CD4-positive, alpha-beta T cell treated with Interleukin-1 beta for 1 hour (primary cell): ENCODE measurements at places on chromosomes 6 and 20.
A peak's percentile ranks its signal among the peaks of the same experiment; 100 is the strongest.

DNA sequence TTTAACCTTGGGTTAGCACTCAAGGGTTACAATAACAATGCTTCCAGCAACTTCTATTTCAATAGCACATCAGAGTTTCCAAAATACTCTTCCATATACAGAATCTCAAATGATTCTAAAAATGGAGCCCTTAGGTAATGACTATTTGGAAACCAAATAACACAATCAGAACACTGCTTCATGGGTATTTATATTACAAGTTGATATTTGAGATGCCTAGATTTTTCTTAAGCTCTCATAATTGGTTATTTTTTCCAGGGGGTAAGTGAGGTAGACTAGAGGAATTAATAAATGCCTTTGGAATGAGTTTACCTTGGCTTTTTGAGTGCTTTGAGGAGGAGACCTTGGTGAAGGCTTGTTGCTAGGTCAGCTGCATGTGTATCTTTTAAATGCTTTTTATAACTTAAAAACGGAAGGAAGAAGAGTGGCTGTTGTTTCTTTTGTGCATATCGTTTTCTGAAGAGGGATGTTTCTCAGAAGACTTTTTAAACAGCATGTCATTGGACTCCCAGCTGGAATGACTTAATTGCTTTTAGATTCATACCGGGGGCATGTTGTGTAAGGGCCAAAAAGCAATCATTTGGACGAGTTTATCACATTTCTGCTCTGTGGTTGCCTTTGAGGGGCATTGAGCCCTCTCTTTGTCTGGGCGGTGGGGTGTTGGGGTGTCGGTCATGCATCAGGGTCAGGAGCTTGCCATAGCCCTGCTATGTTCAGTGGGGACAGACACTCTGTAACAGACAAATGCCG lies 186.0 kb downstream of the DTNBP1 start:
- no peak for DNase-seq

- DNase-seq, result no peak
Observed at GRCh38 chr6:117165911-117166499, 99.4 kb upstream of the VGLL2 start.

GRCh38 chr20:60976913-60977312 lies 275.1 kb upstream of the CDH4 start:
- DNase-seq, result no peak

- DNase-seq, result no peak
Observed at GRCh38 chr6:116924245-116924644, 47.2 kb downstream of the RFX6 start.

- DNase-seq, result no peak
Observed at GRCh38 chr6:85684133-85684808, 41.6 kb upstream of the SYNCRIP start.

- peak; percentile 18 for DNase-seq
Observed at GRCh38 chr20:35947489-35947888, 6.8 kb downstream of the SCAND1 start.

- no peak for DNase-seq
Observed at GRCh38 chr20:62820208-62820961, 3.5 kb downstream of the COL9A3 start.

GRCh38 chr20:49631061-49631716 lies 63.3 kb upstream of the PTGIS start:
- DNase-seq, result no peak

DNA sequence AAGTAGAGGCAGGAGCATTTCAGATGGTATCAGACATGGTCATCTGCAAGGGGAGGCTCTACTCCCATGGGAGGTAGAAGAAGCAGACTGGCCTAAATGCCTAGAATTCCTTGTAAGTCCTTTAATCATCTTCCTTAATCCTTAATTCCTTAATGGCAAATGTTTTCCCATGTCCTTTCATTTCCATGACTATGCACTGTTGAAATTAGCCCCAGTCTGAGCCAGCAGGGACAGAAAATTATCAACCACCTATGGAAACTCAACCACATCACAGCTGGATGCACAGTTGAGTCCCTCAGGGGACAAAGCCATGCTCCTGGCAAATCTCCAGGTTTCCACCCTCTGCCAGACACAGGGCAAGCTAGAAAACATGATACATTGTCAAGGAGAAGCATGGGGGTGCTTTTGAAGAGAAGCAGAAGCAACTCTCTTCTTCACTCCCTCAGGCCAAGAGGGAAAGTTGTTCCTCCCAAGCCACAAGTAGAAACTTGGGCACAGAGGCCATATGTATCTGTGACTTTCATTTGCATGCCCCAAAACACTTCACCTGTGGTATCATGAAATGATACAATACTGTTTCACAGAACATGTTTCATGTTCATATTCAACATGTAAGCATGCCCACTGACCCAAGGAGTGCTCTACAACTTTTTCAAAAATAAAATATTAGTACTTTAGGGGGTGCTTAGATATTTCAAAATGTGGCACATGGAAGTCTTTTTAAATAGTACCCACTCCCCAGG lies 683.6 kb downstream of the KIF16B start:
- DNase-seq, result no peak

DNA sequence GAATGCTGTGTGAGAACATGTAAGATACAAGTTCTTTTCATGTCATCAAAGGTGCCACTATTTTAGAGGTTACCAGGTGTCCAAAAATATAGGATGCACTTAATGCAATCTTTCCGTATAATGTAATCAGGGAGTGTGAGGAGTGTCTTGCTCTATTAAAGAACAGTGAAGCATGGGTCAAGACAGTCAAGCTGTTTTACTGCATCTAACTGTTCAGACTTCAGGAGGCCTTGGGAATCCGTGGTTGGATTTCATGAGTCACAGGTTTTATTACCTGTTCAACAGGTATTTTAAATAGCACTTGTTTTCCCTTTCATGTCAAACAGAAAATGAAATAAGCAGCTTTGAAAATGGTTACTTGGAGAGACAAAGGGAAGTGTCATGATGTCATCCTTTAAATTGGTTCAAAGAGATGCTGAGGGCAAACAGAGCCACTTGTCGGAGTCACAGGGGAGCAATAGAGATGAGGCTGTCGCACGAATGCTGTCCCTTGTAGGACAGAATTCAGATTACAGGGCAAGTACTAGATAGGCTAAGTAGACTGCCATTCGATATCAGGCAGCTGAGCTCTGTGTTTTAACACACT lies 621.5 kb downstream of the QKI start:
- no peak for DNase-seq

DNA sequence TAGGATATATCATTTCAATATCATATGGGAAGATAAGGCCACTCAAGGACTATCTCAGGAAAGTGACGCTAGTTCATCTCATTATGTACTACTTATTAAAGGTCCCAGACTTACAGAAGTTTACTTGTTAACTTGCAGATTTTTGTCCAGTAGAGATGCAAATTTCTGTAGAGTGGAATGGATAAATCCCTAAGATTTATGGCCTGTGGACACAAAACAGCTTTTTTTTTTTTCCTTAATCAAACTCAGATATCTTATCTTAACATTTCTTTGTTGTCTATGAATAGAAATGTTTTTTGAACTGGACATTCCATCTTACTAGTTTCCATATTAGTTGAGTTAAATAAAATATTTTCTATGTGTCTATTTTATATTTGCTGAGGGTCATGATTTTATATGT lies 110.5 kb upstream of the MAP7 start:
- no peak for DNase-seq

- DNase-seq, result peak; percentile 55
Observed at GRCh38 chr6:32845384-32845884, 1.6 kb upstream of the PSMB8 start.

- no peak for DNase-seq
Observed at GRCh38 chr20:38392356-38392755, 42.8 kb downstream of the SNHG17 start.

- DNase-seq, result no peak
Observed at GRCh38 chr20:25238319-25239037, 9.4 kb upstream of the PYGB start.

DNA sequence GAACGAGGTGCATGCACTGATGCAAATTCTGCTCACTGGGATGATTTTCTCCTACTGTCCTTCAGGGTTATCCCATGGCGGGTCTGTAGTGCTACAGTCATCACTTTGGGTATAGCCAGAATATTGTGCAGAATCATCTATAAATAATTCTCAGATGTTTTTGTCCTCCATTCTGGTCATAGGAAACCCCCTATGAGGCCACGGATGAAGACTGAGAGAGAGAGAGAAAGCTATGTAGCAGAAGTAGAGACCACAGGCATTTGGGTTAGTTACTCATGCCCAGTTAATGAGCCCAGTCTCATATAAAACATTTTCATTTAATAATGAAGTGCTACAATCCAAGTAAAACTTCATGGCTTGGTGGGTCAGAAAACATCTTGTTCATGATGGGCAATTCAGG lies 145.1 kb upstream of the PLN start:
- no peak for DNase-seq

- DNase-seq, result peak; percentile 48
Observed at GRCh38 chr6:135162678-135163439, 18.2 kb upstream of the MYB start.

GRCh38 chr20:48749437-48749836 lies 78.4 kb downstream of the PREX1 start:
- no peak for DNase-seq

GRCh38 chr6:43491750-43492661 lies 14.6 kb downstream of the TJAP1 start:
- DNase-seq, result no peak

GRCh38 chr20:3687655-3688054 lies 5.8 kb upstream of the ADAM33 start:
- DNase-seq, result no peak

- DNase-seq, result no peak
Observed at GRCh38 chr6:108497883-108498282, 62.8 kb upstream of the FOXO3 start.
